ENCODE measurements at places on chromosomes 4 and X. TPM values are rescaled to one million over a fixed set of nuclear protein-coding genes. Genes with fewer than 3 reads are reported as not detected.

DNA sequence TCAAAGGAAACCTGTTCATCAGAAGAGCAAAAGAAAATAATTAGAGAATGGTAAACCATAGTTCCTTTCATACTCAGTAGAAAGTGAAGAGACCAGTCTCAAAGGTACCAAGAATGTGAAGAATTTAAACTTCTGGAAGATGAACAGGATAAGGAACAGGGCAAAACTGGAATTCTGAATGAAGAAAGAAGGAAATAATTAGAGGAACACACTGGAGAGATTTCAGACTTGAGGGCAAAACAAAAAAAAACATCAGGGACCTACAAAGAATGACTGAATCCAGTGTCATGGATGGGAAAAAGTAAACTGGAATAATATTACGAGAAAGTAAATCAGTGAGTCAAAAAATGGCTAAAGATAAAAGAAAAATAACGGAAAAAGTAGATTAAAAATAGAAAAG is 245.6 kb upstream of the NEIL3 start:
- H3K27ac ChIP-seq = no peak overlapping the region
- H3K27me3 ChIP-seq = no peaks in the 10 kb centered on the region
- DNase-seq = no peak

- DNase-seq = no peak
- H3K4me1 ChIP-seq = no peaks in the 10 kb centered on the region
- H3K27me3 ChIP-seq = no peaks in the 10 kb centered on the region
- H3K27ac ChIP-seq = no peak overlapping the region
- no peaks in the 10 kb centered on the region for H3K36me3 ChIP-seq
- H3K4me3 ChIP-seq = no peak overlapping the region
Measured at GRCh38 chrX:148537556-148538182, 37.3 kb downstream of the AFF2 start.

GRCh38 chr4:134787315-134787714 is 585.7 kb upstream of the PABPC4L start:
- H3K4me3 ChIP-seq = no peak overlapping the region
- no peak overlapping the region for H3K27ac ChIP-seq
- no peaks in the 10 kb centered on the region for H3K4me1 ChIP-seq

Gene GAGE12J
- total RNA-seq = not detected

Measured in thyroid gland (tissue), 4 donors.